ENCODE measurements at places on chromosomes 4 and X.

DNA sequence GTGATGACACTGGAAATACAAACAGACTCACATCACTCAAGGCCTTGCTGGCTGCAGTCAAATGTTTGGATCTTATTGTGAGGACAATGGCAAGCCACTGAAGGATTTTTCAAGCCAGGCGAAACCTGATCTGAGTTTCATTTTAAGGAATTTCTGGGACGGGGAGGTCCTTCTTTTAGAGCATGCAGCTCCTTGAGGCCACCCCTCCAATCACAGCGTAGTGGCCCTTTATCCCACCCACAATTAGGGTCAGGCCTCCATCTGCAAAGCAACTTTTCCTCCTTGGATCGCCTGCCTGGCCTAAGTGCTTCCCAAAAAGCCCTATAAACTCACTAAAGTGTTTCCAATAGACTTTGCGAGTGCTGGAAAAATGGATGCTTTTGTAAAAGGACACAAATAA is 115.5 kb downstream of the EFHC2 start:
- DNase-seq, result no peak

DNA sequence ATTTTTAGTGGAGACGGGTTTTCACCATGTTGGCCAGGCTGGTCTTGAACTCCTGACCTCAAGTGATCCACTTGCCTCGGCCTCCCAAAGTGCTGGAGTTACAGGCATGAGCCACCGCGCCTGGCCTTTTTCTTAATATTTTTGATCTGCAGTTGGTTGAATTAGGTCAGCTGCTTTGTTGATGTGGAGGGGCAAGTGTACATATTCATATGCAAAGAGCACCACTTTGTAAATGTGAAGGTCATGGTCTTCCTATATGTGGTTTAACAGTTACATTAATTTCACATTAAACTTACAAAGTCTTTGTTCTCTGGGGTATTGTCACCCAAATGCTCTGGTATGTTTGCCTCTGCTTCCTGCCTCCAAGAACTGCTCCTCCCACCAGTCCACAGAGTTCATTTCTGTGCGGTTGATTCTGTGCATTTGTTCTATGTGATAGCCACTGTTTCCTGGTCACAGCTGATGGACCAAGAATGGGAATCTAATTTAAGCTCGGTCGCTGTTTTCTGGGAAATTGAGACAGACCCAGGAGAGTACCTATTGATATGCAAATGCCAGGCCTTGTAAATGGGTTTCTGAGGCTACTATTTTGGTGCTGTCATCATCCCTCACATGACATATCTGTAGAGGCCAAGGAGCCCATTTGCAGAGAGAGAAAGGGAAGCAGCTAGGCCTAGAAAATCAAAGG is 26.9 kb upstream of the HPSE start:
- DNase-seq, result no peak

- DNase-seq, result no peak
These were observed 212.5 kb upstream of the PSAPL1 start for GRCh38 chr4:7647186-7647585.

- DNase-seq, result peak; percentile 24
These were observed 746 bp downstream of the REST start for GRCh38 chr4:56908206-56909085.

GRCh38 chr4:158016511-158016910 is 156.3 kb downstream of the GASK1B start:
- no peak for DNase-seq

DNA sequence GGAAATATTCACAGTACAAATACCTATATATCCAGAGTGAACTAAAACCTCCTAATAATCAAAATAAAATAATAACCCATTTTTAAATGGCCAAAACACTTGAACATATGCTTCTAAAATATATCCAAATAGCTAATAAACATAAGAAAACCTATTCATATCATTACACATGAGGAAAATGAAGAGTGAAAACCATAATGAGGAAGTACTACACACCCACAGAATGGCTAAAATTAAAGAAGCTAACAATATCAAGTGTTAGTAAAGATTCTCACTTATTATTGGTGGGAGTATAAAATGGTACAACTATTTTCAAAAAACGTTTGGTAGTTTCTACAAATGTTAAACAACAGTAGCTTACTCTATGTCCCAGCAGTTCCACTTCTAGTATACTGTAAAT is 92.1 kb downstream of the KLHL13 start:
- no peak for DNase-seq

DNA sequence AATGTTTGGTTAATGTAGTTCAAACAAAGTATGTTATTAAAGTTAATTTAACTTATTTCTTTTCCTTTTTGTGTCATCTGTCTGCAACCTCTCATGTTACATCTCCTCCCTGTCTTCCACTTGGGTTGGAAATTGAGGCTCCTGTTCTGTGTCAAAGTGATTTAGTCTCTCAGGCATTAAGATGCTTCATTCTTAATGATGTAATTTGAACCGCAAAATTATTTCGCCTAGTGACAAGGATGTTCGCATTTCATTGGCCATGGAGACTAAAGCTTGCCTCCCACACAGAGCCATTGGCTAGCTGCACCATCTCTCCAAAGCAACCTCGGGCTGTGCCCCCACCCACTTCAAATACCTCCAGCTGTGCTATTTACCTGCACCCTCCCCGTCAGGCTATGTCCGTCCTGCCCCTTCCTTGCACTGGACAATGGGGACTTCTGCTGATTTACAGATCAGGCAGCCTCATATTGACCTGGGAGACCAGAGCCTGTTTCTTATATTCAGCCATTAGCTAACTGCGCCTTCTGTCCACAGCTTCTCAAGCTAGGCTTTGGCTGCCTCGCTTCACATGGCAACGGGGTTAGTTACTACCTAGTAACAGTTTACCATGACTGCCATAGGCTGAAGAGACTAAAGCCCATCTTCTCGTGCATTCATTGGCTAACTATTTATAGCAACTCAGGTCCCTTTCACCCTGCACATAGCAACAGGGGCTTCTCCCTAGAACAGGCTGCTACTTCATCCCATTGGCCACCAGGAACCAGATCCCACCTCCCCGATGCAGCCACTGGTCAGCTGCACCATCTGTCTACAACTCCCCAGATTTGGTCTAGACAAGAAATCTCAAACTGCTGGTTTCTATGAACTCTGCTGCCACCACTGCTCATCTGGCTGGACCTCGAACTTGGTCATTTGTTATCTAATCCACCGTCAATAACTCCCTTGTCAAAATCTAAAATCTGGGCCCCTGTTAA is 8.6 kb upstream of the ZNF157 start:
- peak; percentile 91 for DNase-seq

- no peak for DNase-seq
These were observed 193.8 kb upstream of the RBPJ start for GRCh38 chr4:26126994-26127393.

GRCh38 chr4:53463340-53463739 is 85.9 kb downstream of the FIP1L1 start:
- no peak for DNase-seq

DNA sequence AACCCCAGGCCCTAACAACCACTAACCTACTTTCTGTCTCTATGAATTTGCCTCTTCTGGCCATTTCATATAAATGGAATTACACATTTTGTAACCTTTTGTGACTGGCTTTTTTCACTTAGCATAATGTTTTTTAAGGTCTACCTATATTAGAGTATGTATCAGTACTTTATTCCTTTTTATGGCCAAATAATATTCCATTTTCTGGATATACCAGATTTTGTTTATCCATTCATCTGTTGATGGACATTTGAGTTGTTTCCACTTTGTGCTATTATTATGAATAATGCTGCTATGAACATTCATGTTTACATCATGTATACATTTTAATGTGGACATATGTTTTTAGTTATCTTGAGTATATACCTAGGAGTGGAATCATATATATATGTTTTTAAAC is 35.5 kb downstream of the REPS2 start:
- no peak for DNase-seq

DNA sequence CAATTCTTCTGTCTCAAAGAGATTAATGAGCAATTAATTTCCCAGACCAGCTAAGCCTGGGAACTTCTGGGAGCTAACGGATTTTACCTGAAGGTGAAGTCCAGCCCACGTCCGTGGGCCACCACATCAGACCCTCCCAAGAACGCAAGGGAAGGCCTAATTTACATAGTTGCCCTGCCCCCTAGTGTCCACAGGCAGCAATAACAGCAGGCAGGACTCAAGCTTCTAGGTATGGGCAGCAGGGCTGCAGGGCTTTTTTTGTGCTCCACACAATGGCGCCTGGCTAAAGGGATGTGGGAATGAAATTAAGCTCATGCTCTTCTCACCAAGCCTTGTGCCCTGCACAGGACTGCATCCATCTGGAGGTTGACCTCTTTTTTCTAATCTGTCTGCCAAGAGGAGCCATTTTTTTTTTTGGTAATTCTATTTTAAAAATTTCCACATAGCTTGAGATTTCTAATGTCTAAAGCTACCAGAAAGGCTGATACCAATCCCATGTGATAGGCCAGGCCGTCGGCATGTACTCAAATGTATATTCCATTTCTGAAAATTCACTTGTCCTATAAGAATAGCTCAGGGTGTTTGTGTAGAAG is 111.9 kb upstream of the TMEM164 start:
- peak; percentile 34 for DNase-seq

DNA sequence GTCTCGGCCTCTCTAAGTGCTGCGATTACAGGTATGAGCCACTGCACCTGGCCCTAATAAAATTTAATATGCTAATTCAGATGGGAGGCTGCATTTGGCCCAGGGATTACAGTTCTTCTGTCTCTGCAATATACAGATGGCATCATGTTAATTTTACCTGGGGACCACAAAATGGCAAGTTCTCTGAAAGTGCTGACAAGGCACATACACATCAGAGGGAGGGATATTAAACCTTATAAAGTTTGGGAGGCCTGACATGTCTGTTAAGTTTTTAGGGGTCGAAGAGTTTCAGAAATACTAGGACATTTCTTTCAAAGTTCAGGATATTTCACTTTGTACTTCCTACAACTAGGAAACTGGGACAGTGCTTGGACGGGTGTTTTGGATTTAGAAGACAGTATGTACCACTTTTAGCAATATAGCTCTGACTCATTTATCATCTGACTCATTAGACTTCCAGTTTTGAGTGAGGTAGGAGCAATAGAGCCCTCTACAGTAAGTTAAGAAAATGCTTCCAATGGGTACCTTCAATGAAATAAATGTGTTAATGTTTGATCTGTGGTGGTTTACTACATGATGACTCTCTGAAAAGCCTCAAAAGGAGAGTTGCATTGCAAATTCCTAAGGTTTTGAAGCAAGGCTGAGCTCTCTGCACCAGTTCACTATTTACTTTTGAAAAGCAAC is 981.0 kb upstream of the HS3ST1 start:
- DNase-seq, result no peak

- DNase-seq, result no peak
These were observed 430 bp downstream of the TRIML1 start for GRCh38 chr4:188139671-188140070.

DNA sequence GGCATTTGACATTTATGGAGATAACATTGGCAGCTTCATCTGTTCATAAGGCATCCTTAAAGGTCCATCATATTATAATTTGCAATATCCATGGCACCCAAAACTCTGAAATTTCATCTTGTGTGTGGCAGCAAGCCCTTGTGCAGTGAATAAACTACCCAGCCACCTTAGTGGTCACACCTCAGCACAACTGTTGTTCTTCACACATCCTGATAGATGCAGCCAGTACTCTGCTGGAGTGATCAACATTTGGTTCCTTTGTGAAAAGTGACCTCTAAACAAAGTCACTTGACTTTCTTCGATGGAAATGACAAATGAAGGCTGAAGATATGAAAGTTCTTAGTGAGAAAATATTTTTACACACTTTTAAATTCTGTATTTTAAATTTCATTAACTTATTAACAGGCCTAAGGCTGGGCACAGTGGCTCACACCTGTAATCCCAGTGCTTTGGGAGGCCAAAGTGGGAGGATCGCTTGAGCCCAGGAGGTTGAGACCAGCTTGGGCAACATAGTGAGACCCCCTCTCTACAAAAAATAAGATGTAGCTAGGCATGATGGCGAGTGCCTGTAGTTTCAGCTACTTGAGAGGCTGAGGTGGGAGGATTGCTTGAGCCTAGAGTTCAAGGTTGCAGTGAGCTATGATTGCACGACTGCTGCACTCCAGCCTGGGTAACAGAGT is 161.4 kb downstream of the SPRY1 start:
- DNase-seq, result no peak

- DNase-seq, result no peak
These were observed 217.6 kb downstream of the SNCA start for GRCh38 chr4:89619206-89619962.

DNA sequence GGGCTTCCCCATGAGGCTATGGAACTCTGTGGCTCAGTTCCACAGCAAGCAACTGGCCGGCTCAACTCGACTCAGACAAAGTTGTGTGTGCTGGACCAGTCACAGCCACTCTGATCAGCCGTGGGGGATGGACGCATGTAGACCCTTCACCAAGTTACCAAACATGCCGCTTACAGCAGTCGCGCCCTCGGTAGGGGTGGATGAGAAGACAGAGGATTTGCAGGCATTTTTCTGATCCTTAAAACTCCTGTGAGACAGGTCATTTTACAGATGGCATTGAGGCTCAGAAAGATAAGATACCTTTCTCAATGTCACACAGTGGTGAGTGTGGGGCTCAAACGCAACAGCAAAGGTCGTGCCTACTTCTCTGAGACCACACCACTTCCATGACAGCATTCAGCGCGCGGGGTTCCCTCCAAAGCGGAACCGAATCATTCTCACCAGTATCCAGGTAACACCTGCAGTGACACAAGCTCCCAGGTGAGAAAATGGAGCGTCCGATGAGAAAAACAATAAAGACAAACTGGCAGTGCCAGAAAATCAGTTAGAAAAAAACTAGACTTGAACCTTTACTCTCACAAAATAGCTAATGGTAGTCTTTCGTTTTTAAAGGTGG is 83.6 kb downstream of the RELL1 start:
- no peak for DNase-seq

DNA sequence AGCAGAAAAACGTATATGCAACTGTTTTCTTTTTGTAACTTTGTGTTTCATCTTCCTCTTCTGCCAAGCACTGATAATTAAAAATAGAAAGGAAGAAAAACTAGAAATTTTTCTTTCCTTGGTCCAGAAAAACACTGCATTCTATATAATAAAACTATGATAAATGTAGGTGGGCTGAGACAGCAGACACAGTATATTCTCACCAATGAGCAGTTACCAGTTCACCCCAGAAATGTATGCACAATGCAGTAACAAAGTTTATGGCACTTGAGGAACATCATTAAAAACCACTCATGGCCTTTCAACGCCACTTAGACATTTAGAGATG is 79.4 kb downstream of the FAT1 start:
- no peak for DNase-seq

Data from astrocyte of the cerebellum (primary cell).